ENCODE measurements at places on chromosomes 1 and 21.

GRCh38 chr21:32328595-32328994, 29.9 kb downstream of the MRAP start:
- no peak for DNase-seq

- no peak for DNase-seq
These were observed 26.6 kb downstream of the AJAP1 start for GRCh38 chr1:4681026-4681425.

DNA sequence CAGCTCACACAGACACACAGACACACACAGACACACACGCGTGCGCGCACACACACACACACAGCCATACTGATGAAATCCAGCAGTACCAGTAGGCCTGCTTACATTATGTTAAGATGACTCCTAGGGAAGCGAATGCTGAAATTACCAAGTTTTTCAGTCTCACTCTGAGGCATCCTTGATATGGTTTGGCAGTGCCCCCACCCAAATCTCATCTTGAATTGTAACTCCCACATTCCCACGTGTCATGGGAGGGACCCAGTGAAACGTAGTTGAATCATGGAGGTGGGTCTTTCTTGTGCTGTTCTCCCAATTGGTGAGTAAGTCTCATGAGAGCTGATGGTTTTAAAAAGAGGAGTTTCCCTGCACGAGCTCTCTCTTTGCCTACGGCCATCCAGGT, 64.1 kb downstream of the TIAM1 start:
- DNase-seq = no peak

DNA sequence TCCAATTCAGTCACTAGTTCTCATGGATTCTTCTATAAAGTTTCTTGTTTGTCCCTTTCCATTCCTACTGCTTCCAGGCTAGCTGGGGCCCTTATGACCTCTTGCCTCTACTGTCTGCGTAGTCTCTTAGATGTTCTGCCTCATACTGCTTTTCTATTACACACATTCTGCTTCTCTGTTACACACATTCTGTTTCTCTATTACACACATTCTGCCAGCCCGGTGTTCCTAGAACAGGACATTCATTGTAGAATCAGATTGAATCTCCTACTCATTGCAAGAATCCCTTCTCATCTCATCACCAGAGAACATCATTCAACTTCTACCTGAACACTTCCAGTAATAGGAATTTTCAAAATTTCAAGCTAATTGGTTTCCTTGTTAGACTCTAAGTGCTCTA, 69.3 kb upstream of the QSOX1 start:
- no peak for DNase-seq

GRCh38 chr1:181469829-181470228, 13.5 kb upstream of the CACNA1E start:
- peak; percentile 22 for DNase-seq

GRCh38 chr21:8991088-8991907, 1530.1 kb upstream of the TPTE start:
- DNase-seq = no peak

- no peak for DNase-seq
These were observed 67.4 kb downstream of the OLFM3 start for GRCh38 chr1:101929343-101929742.

DNA sequence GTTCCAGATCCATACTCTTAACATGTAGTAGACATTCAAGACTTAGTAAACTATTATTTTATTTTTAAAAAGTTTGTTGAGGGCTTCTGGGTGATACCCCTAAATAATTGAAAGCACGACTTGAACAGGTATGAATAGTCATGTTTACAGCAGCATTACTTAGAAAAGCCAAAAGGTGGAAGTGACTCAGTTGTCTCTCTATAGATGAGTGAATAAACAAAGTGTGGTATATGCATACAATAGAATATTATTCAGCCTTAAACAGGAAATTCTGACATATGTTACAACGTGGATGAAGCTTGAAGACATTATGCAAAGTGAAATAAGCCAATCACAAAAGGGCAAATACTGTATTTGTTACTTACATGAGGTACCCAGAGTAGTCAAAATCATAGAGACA, 26.5 kb downstream of the TSNAX start:
- no peak for DNase-seq

DNA sequence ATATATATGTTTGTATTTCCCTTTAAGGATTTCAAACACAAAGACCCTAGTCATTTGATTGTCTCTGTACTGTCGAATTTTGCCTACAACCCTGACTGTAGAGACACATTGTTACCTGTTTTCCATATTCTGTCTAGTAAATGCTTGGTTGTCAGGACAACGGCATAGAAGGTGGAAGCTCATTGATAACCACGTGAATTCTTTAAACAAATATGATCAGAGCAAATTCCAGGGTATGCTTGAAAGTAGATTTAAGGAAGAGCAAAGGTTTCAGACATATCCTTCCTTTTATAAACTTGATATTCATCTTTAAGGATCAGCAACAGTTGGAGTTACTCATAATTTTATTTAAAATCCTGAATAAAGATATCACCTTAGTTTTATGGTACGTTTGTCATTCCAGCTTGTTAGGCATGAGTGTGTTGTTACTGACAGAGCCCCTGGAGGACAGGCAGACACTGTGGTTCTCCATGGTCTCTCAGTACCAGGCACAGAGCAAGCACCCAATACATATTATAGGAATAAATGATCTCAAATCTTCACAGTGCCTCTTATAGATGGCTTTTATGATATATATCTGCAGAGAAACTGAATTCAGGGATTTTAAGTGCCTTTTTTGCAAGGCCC, 203.2 kb downstream of the FGGY start:
- DNase-seq = no peak

- peak; percentile 6 for DNase-seq
These were observed 224.6 kb downstream of the FAF1 start for GRCh38 chr1:50735443-50735842.

DNA sequence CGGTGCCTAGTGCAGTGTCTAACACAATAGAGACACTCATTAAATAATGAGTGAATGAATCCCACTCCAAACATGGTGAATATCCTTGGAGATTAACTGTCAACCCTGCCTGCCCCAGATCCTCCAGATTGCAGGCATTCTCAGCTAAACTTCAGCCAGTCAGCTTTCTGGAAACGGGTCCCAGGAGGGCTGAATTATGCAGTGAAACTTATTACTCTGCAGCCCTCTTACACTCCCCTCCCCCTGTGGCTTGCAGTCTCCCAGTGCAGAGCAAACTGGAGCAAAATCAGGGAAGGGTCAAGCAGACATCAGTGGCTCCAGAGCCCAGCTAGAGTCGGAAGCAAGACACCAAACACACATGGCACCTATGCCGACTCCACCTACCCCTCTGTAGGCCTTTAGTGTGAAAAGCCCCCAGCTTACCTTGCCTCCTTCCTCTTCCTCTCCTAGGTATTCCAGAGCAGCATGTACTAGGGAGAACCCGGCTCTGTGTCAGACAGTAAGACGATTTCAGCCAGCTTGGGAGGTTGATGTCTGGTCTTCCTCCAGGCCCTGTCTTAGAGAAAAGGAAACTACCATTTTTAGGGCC, 6.5 kb upstream of the RGS16 start:
- no peak for DNase-seq

- DNase-seq = no peak
These were observed 50.7 kb downstream of the EBNA1BP2 start for GRCh38 chr1:43121256-43121900.

DNA sequence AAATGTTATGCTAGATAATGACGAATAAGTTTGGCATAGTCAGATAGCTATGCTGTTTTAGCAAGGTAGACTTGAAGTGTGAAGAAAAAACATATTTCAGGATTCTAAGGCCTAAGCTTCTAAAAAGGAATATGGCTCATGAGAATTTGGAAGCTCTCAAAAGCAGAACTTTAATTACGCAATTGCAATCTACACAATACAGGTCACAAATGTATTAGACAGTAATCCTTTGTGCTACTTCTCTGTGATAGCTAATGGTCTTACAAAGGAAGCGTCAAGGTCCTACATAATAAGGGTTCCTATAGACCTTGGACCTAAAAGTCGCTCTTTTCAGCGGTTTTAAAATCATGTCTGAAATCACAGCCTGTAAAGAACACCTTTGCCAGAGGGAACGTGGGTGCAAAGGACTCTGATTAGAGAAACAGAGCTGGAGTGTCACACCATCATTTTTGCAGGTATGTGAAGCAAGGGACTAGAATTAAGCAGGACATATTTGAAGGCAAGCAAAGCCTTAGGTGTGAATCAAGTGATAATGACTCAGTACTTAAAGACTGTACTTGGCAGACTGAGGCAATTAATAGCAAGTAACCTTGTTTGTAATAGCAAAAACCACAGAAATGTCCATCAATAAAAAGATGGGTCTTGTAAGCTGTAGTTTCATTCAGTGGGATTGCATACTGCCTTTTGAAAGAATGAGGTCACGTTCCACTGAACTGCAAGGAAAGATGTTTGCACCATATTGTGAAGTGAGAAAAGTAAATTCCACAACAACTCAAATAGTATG, 420.2 kb downstream of the KCTD3 start:
- DNase-seq = no peak

DNA sequence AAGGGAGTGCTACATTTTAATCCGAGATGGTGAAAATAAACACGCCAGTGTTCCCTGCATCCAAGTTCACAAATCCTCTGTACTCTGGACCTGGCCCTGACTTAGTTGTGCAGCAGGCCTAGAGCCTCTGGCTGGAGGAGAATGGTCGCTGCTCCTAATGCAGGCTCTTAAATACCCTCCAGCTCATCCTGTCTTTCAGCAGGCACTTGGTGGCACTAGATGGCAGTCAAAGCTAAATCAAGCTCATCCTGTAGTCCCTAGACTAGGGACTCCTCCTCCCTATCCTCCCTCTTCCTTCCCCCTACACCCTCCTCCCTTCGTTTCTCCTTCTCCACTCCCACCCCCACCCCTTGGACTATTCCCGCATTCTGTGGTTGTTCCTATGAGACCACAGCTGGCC, 41.6 kb upstream of the MTR start:
- peak; percentile 14 for DNase-seq

GRCh38 chr1:2534687-2535441, 4.8 kb upstream of the HES5 start:
- peak; percentile 10 for DNase-seq

DNA sequence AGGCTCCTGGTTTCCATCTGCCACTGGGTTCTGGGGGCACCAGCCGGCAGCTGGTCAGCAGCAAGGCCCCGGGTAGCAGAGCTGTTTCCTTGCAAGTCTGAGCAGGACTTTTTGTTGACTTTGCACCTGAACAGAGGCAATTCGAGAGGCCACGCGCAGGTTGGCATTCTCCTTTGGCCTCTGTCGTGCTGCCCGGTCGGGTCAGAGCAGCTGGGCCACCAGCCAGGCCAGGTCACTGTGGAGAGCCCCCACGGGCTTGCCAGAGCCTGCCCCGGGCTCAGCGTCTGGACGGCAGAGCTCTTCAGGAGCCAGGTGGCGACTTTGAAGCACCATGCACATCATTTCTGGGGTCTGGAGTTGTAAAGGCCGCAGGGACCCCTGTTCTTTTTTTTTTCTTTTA, 28.4 kb upstream of the TMEM52 start:
- DNase-seq = no peak

- DNase-seq = no peak
These were observed 42.9 kb downstream of the VPS13D start for GRCh38 chr1:12272770-12273169.
